ENCODE measurements at places on chromosomes 6 and 20.

GRCh38 chr6:113888493-113888892 lies 31.3 kb downstream of the MARCKS start:
- DNase-seq: no peak

DNA sequence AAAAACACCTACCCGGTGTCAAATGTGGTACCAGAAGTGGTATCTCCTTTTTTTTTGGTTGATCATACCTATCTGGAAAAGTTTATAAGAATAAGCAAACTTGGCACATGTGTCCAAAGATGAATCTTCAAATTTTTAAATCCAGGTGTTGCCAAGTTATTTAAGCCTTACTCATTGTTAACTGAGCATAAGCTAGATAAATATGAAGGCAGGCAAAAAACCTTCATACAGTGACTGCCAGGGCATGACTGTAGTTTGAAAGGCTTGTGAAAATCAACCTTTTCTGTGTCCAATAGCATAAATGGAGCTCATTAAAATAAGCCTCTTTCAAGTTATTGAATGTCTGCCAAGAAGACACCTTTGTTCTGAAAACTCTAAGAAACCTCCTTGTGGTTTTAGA lies 699.2 kb downstream of the DOK5 start:
- DNase-seq: no peak

DNA sequence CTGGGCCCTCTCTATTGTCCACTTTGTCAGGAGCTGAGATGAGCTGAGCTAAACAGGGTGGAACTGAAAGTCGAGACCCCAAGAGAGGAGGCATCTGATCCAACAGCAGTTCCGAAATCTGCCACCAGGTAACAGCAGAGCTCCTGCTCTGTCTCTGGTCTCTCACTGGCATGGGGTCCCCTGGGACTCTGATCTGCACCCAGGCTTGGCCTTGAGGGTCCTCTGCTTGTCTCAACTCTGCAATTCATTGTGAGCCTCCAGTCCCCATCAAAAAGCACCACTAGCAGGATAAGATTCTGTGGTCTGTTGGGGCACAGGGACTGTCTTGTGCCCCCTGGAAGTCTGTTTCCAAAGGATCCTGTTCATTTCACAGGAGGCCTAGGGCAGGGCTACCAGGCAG lies 62.5 kb upstream of the TOP1 start:
- no peak for DNase-seq

DNA sequence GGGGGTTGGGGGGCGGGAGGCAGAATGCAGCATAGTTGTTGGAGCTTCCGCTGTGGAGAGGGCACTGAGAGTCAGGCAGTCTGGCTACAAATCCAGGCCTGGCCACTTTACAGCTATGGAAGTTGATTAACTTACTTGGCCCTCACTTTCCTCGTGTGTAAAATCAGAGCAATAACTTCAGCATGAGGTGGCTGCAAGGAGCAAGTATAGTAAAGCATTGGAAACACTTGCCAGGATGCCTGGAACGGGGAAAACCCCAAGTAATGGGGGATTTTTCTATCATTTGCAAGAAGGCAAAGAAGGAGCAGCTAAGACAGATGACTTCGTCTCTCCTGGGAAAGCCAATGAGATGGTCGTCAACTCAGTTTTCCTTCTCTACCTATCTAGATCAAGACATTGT lies 35.8 kb downstream of the AGPAT4 start:
- peak; percentile 7 for DNase-seq

DNA sequence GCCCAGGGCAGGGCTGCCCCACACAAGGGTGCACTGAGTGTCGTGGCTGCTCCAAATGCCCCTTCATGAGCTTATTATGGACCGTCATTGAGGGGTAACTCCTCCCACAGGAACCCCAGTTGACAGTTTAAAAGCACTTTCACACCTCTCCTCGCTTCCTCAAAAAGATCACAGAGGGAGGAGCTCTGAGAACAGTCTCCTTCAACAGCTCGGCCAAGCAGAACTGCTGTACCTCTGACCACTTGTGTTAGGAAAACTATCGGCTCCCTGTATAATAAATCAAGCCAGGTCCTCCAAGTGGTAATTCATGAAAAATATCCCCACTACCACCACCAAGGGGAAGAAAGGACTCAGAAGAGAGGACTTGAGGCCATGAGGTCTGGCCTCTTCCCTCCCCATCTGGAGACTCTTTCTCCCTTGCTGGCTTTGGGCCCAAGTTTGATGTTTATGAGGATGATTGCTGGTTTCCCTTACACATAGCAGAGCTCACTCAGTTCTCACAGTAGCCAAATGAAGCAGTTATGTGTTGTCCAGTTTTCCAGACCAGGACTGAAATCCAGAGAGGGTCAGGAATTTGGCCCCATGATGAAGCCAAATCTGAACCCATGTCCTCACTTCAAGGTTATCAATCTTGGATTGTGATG lies 8.7 kb downstream of the SNX21 start:
- peak; percentile 75 for DNase-seq

- peak; percentile 65 for DNase-seq
Measured at GRCh38 chr6:57207141-57207540, 15.0 kb downstream of the RAB23 start.

DNA sequence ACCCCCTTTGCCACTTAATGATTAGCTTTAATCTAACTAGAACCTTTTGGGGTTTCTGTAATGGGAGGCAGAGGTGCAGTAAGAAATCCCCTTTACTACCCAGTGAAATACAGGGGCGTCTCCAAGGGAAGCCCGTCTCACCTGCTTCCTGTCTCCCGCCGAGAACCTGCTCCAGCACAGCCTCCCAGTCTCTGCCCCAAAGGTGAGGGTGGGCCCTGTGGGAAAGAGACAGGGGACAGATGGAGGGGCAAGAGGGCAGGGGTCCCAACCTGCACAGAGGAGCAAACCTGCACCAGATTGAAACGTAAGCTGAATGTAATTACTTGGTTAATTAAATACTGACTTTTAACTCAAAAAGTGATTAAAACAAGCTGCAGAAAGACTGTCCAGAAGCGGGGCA lies 474.2 kb upstream of the SULF2 start:
- no peak for DNase-seq

GRCh38 chr6:63023726-63024125 lies 187.5 kb upstream of the FKBP1C start:
- DNase-seq: no peak

DNA sequence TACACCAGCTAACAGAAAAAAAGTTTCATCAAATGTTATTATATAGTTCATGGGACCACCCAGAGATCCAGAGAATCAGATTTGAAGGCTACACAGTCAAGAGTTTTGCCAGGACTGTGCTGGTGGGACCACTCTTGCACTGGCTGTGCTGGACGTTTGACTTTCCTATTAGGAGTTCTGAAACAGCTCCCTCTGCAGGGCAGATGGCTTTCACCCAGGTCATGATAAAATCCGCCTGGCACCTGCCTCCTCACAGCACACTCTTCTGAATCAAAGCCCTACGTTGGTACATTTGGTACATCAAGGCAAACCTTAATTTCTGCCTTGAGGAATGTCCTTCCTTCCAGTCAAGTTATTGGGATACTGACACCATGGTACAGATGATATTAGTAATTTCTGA lies 302.1 kb downstream of the ZNF217 start:
- DNase-seq: no peak

- peak; percentile 20 for DNase-seq
Measured at GRCh38 chr6:53523511-53524454, 21.1 kb downstream of the GCLC start.

GRCh38 chr20:61527626-61528025 lies 275.6 kb downstream of the CDH4 start:
- no peak for DNase-seq

DNA sequence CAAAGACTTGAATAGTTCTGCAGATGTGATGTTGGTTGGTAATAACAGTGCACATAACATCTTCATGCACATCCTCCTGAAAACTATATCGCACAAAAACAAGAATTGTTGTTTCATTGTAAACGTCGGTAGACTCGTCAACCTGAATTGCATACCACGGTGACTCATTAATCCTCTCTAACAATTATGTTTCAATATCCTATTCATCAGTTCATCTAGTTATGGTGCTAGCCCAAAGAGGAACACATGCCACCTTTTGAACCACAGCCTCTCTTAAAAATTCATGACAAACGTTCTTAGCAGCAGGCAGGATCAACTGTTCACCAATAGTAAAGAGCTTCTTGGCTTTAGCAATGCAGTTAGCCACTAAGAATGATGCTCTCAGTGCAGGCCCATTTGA lies 25.0 kb downstream of the CRYBG1 start:
- DNase-seq: no peak

GRCh38 chr6:15403094-15403755 lies 157.4 kb downstream of the JARID2 start:
- no peak for DNase-seq

GRCh38 chr6:150302520-150303176 lies 66.2 kb upstream of the IYD start:
- DNase-seq: no peak

DNA sequence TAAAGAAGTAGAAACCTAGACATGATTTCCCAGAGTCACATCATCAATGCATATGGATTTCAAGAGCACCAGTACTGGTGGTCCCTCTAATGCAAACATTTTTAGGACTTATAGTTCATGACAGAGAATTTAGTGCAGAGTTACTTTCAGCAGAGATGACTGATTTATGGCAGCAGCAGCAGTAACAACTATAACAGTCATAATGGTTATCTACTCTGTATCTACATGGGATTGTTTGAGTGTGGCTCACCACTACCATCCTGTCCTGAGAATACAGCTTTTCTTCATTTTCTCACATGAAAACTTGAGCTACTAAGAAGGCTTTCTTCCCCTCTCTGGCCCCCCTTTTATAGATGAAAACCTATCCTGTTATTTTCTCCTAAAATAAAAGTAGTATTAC lies 128.5 kb upstream of the ENPP5 start:
- DNase-seq: no peak

- no peak for DNase-seq
Measured at GRCh38 chr6:18110162-18110561, 12.3 kb downstream of the NHLRC1 start.

- no peak for DNase-seq
Measured at GRCh38 chr6:42306439-42307140, 88.9 kb upstream of the MRPS10 start.

DNA sequence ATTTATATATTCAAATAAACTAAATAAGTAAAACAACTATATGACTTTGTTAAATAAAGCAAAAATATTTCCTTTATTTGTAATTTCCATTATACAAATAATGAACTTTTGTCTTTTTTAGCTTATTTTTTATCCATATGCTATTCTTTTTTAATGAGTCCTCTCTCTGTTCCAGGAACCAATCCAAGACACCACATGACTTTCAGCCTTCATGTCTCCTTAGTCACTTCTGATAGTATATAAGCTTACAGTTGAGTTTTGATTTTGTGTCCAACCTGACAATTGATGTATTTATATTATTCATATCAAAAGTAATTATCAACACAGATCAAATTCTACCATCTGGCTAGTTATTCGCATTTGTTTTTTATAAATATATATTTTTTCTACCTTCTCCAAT lies 582.3 kb upstream of the GJE1 start:
- DNase-seq: no peak

DNA sequence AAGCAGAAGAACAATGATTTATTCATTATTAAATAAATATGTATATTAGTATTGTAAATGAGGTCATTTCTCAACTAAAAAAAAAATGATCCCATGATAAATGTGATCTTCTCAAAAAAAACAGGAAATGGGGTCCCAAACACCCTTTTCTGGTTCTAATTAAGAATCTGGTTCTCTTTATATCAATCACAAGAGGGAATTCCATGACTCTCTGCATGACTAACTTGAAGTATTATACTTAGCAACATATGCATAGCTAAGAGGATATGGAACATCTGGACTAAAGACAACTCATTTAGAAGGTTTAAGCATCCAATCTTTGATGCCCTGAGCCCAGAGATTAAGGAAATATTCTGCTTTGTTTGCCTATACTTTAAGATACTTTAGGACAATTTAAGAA lies 89.7 kb upstream of the EMILIN3 start:
- peak; percentile 52 for DNase-seq

GRCh38 chr6:157493576-157493975 lies 112.6 kb downstream of the ZDHHC14 start:
- DNase-seq: no peak

- DNase-seq: no peak
Measured at GRCh38 chr6:29734046-29735018, 11.1 kb downstream of the HLA-F start.

GRCh38 chr6:45552536-45552935 lies 174.8 kb upstream of the SUPT3H start:
- no peak for DNase-seq

DNA sequence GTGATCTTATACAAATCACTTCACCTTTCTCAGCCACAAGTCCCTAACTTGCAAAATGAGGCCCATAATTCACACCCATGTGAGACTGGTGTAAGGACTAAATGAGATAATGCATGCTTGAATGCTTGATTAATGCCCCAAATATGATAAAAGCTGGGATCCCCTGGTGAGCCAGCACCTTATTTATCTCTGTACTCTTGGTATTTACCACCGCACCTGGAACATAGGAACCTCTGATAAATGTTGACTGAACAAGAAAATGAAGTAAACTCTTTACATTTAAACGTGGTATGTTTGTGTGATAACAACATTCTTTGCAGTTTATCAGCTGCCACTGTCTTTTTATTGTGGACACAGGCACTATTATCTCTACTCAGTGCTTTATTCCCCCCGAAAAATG lies 2.5 kb upstream of the APOBEC2 start:
- no peak for DNase-seq

GRCh38 chr6:130838951-130839350 lies 11.7 kb downstream of the SMLR1 start:
- DNase-seq: peak; percentile 4

DNA sequence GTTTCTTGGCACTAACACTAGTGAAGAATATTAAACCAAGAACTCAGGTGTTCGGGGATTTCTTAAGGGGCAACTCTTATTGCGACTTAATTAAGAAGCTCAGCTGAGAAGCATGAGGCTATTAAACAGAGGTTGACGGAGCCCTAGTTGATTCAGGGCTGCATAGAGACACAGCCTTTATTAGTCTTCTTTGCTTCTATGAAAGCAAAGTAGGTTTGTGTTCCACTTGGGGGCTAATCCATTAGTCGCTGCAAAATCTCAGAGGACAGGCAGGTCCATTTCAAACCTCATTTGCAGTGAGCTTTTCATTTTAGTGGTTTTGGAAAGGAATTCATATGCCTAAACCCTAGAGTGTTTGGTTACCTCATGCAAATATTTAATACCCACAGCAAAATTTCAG lies 506.6 kb upstream of the SULF2 start:
- DNase-seq: no peak

DNA sequence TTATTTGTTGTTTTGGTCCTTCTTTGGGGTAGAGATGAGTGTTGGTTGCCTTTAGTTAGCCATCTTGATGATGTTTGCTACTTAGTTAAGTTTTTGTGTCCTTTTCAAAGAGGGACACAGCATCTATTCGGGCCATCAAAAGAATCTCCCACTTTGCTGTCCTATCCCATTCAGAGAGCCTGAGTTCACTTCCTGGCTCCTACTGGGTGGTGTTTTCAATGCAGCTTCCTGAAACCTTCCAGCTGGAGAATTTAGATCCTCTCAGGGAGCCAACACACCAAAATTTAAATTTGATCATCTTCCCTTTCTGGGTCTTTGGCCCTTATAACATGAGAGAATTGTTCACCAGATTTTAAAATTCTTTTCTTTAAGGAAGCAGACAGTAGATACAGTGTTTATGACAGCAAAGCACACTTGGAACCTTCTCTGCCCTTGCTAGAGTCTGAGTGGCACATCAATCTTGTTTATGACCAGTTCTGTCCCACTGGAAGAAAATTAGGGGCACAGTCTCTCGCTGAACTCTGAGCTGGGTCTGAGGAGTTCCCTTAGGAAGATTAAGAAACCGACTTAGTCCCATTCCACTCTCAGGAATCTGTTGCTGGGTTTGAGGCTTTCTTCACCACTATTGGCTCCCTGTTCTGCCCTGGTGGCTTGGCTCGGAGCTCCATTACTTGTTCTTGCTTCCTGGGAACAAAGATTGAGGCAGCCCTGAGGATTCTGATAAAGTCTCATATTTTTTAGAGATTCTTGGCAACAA lies 115.5 kb downstream of the CCDC170 start:
- DNase-seq: no peak

All from EH (cell line).